Thoracic aorta (tissue), 2 donors: ENCODE measurements at places on chromosomes 5 and 9. TPM values are rescaled to one million over a fixed set of nuclear protein-coding genes. Genes with fewer than 3 reads are reported as not detected.

- no peak for DNase-seq
Measured at GRCh38 chr9:132005899-132006298, 73.8 kb downstream of the MED27 start.

Gene GABRA6
- not detected for total RNA-seq

Gene TAF11L5
- not detected for total RNA-seq

Gene HAND1
- total RNA-seq, result not detected

- DNase-seq, result no peak
Measured at GRCh38 chr5:17224858-17225511, 7.6 kb downstream of the BASP1 start.

- DNase-seq, result no peak
Measured at GRCh38 chr9:16458696-16459420, 411.6 kb downstream of the BNC2 start.

DNA sequence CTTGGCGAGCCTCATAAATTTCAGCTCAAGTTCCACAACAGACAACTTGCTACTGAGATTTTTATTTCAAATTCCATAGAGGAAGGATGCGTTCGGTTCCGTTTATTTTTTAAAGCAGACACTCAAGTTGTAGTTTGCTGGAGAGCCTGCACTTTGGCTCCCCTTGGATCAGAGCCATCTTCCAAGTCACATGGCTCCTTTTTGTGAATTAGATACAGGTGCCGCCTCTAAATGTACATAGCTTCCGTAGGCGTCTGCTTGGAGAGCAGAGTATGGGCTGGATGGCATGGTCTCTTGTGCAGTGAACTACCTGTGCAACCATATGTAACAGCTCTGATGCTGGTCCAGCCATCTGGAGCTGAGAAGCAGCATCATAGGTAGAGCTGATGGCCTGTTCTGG is 73.9 kb upstream of the WWC1 start:
- DNase-seq, result no peak

DNA sequence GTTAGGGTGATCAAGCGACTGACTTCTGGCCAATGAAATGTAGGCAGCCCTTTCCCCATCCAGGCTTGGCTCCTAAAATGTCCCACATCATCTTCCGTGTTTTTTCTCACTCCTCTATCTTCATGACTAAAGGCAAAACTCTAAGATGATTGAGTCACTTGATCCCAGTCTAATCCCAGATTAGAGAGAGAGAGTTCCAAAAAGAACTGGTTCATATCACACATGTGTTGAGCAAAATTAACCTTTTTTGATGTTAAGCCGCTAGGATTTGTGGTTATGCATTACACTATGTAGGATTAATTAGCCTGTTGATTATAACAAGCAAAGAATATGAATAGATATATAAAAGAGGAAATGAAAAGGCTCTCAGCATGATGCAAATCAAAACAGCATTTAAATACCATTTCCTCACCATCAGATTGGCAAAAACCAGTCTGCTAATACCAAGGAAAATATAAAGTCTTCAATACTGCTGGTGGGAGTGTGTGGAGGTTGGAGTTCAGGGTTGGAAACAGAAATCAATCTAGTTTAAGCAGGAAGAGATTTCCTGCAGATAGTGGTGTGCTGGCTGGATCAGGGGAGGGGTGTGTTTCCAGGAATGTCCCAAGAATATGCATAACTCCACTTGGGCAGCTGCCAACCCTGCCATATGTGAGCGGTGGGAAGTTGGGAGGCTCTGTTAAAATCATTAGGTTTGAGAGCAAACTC is 187.6 kb upstream of the S1PR3 start:
- no peak for DNase-seq

Gene PCDHB8
- 1.7 TPM for total RNA-seq

Gene CD72
- total RNA-seq, result 9.9 TPM

GRCh38 chr9:86471171-86471815 is 117.1 kb upstream of the TUT7 start:
- no peak for DNase-seq

DNA sequence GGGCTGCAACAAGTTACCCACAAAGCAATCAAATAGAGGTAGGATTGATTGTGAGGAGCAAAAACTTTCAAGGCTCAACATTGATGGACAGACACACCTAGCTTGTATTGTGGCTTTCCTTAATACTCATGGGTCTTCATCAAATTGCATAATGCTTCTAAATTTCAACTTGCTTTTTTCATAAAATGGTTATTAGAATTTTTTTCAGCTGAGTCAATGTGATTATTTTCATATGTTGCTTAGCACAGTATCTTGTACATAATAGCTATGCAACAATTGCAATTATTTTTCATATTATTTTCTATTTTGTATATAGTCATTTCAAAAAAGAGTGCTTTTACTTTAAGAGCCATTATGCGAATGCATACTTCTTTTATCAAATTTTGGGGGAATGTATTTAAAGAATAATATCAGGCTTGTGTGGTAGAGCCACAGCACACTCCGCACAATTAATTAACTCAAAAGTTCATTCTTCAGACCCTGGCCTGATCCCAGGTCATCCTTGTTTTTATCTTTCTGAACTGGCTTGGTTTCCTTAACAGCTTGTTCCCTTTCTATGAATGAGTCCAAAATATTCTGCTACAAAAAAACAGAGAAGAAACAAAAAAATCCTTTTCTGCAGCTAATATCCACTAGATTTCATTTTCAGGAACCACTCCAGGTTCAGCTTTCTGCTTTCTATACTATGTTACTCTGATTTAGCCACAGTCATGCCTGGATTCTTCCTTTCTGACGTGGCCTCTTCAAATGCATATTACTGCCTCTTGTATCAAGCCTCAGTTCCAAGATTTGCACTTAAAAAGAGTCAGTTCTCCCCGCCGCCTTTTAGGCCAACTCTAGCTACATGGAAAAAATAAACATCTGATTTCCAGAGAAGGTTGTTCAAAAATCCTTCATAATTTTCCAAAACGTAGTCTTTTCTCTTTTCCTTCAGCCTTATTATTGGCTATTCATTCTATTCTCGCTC is 45.3 kb upstream of the CDH9 start:
- DNase-seq, result no peak

DNA sequence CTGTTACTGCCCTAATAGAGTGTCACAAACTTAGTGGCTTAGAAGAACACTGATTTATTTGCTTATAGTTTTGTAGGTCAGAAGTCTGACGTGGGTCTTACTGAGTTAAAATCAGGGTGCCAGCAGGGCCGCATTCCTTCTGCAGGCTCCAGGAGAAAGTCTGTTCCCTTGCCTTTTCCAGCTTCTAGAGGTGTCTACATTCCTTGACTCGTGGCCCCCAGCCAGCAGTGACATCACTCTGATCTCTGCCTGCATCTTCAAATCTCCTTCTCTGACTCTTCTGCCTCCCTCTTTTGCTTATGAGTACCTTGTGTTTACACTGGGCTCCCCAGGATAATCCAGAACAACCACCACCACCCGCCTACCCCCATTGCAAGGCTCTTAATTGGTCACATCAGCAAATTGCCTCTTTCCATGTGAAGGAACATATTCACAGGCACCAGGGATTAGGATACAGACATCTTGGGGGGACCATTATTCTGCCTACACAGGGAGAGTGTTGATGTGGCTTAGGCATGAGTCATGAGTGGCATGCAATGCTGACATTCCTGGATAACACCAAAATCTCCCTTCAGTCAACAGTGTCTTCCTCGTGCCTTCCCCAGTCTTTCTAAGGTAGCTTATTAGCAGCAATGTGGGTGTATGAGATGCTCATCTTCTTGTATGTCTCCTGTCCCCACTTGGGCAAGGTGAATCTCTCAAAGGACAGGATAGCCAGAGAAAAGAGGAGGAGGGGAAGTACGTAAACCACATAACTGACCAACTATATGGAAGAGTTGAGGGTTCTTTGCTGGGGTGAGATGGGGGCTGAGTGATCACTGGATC is 24.4 kb downstream of the CYFIP2 start:
- no peak for DNase-seq

- no peak for DNase-seq
Measured at GRCh38 chr5:32098291-32098690, 75.8 kb downstream of the GOLPH3 start.

GRCh38 chr5:107341376-107342084 is 329.2 kb downstream of the EFNA5 start:
- no peak for DNase-seq

GRCh38 chr5:106574820-106575219 is 1095.9 kb downstream of the EFNA5 start:
- DNase-seq, result no peak

Gene NSMF
- total RNA-seq, result 251 TPM

DNA sequence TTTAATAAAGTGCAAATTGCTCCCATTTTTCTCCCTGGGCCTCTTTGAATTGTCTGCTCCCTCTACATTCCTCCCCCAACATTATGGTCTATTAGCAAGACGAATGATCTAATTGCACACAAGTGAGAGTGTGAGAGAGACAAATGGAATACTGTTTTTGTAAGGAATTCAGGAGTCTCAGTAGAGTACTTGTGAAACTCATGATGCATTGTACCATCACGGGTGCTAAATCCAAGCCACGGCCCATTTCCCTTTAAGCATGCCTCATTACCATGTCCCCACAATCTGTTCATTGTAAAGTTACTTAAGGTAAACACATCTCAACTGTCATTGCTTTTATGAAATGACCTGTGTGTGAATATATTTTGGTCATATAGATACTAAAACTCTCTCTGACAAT is 62.8 kb downstream of the CD180 start:
- no peak for DNase-seq

GRCh38 chr5:73915345-73915744 is 289.3 kb downstream of the ARHGEF28 start:
- DNase-seq, result no peak

Gene SH3GL2
- not detected for total RNA-seq

- DNase-seq, result no peak
Measured at GRCh38 chr5:97628031-97628430, 445.0 kb upstream of the RIOK2 start.

DNA sequence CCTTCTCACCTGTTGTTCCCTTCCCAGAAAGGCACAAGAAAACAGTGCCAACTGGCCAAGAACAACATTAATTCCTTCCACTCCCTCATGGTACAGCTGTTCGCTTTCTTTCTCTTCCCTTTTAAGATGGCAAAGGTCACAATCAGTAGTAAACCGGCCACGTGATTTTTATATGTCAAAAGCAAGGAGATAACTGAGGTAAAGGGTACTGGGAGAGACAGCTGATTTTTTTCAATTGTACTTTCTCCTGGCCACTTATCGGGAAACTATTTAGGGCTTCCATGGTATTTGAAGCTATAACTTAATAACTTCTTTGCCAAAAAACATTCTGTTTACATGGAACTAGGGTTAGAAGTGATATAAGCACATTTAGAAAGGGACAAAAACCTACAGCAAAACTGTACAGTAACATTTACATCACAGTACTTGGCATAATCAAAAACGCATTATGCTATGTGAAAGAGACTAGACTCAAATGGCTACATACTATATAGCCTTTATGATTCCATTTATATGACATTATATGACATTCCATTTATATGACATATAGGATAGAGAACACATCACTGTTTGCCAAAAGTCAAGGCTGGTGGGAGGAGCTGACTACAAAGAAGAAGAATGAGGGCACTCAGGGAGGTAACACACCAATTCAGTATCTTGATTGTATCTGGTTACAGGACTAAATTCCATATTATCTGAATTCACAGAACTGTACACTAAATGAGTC is 24.8 kb downstream of the PLPP1 start:
- no peak for DNase-seq

DNA sequence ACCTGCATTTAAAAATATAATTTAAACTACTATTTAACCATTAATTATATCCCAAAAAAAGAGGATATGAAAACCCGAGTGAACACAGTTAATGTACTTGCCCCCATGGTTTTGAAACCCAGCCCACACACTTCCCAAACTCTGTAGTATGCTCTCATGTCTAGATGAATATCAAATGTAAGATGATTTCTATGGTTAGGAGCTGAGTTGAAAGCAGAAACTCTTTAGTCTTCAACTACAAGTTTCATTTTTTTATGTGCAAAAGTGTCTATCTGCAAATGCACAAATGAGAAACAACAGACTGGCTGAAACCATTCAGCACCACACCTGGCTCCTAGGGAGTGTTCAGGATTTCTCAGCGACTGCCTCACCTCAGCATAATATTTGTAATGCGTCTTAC is 183.3 kb downstream of the SEMA5A start:
- DNase-seq, result no peak

GRCh38 chr9:80595192-80595591 is 1023.4 kb downstream of the TLE4 start:
- DNase-seq, result no peak

Gene ARL14EPL
- not detected for total RNA-seq

DNA sequence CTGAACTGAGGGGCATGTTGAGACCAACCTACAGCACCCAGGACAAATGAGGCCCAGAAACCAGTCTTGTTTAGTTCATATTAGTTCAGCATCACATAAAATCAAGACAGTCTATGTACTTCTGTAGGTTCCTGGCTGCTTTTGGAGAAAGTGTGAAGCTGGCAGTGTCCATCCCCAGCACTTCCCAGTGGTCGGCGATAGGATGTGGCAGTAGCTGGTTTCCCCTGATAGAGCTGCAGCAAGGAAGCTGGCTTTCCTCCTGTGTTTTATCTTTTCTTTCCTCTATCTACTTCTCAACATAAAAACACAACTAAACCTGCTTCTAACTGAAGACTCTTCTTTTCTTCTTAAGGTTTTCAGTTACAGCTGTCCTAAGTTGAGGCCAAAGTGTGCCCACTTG is 43.0 kb upstream of the SLC46A2 start:
- no peak for DNase-seq

DNA sequence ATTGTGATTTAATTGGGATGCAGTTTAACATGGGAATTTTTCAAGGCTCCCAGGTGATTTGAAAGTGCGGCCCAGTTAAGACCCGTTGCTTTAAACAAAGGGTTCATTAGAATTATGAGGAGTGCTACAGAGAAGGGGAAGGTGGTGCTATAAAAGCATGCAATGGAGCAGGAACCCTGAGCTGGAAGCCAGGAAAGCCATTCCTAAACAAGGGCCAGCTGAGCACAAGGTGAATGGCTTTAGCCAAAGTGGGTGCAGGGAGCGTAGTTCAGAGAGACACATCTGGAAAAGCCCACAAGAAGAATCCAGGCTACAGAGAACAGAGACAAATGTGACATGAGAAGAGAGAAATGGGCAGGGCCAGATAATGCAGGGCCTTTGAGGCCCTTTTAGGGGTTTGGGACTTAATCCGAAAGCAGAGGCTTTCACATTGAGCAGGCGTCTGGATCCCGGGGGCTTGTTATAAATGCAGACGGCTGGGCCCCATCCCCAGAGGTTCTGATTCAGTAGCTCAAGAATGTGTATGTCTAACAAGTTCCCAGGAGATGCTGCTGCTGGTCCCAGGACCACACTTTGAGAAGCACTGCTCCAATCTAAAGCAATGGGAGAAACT is 138.1 kb upstream of the WWC1 start:
- DNase-seq, result no peak

DNA sequence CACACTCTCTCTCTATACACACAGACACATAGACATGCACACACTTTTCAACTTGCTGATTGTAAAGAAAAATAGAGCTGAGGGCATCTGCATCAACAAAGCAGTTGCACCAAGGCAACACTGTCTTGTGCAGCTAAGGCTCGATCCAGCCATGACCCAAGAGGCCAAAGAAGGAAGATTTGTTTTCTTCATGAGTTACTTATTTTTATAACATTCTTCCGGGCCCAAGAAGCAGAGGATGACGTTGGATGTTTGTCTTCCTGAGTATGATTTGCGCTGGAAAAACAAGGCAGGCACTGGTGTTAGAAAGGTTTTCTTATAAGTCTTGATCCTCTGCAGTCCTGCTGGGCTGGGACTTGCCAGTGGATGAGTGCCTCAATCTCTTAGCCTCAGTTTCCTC is 344.1 kb downstream of the ADAMTS6 start:
- DNase-seq, result no peak

- DNase-seq, result no peak
Measured at GRCh38 chr5:154236536-154237375, 46.2 kb downstream of the GALNT10 start.
